ENCODE measurements at places on chromosomes 2 and 18.

DNA sequence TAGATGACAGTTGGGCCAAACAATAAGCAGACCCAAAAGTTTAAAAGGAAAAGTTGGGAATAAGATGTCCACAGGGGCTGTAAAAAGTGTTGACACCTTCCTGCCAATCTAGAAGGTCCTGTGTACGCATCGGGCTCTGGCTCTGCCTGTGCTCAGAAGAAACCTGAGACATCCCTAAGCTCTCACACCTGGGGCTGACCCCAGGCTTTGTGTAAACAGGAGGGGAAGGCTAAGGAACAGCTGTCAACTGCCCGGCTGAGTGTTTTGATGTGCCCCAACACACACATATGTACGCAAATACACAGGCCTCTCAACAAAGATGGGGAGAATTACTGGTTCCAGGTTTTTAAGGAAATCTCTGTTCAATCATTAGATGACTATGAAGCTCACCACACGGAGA is 59.5 kb downstream of the TMEM131 start:
- DNase-seq, result no peak

- DNase-seq, result no peak
Observed at GRCh38 chr18:56460581-56460980, 177.8 kb downstream of the TXNL1 start.

DNA sequence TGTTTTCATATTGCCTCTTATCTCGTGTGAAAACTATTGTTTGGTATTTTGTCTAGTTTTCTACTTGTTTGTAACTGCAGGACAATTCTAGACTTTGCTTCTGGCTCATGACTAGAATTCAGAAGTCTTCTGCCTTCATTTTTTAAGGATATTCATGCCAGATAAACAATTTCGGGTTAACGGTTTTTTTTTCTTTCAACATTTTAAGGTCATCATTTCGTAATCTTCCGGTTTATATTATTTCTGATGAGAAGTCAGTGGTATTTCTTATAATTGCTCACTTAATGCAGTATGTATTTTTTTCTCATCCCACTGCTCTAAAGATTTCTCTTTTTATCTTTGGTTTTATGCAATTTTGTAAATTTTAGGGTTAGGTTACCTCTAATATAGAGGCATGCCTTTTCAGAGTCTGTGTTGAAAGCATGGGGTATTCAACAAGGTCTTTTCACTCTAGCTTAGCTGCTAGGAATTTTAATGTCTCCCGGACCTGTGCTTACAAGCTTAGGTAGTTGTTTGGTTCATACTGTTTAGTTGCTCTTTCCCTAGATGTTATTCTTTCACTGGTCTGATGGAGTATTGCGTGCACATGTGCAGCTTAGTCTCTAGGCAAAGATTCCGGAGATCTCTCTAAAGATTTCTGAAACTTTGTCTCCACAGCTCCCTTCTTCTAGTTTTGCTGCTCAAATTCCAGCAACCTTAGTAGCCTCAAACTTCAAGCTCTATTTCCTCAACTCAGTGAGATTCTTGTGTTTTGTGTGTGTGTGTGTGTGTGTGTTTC is 198.1 kb downstream of the MCFD2 start:
- no peak for DNase-seq

DNA sequence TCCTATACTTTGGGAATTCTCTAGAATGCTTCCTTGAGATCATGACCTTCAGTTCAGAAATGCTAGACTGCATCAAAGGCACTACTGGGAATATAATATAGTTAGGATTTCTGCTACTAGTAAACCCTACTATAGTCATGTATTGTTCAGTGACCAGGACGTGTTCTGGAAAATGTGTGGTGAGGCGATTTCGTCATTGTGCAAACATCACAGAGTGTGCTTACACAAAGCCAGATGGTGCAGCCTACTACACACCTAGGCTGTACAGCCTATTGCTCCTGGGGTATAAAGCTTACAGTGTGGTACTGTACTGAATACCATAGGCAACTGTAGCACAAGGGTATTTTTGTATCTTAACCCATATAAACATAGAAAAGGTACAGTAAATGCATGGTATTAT is 13.0 kb downstream of the CXCR4 start:
- DNase-seq, result no peak

GRCh38 chr2:56239030-56239429 is 55.2 kb downstream of the CCDC85A start:
- DNase-seq, result no peak

DNA sequence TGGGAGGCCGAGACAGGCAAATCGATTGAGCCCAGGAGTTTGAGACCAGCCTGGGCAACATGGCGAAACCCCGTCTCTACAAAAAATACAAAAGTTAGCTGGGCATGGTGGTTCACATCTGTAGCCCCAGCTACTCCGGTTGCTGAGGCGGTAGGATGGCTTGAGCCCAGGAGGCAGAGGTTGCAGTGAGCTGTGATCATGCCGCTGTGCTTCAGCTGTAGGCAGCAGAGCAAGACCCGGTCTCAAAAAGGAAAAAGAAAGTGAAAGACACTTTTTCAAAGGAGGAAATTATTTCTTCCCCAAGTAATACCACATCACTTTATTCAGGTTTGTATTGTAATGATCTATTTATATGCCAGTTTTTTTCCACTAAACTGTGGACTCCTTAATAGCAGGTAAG is 35.7 kb upstream of the TAF4B start:
- peak; percentile 29 for DNase-seq

- DNase-seq, result peak; percentile 57
Observed at GRCh38 chr2:27074738-27075565, 3.5 kb upstream of the EMILIN1 start.

DNA sequence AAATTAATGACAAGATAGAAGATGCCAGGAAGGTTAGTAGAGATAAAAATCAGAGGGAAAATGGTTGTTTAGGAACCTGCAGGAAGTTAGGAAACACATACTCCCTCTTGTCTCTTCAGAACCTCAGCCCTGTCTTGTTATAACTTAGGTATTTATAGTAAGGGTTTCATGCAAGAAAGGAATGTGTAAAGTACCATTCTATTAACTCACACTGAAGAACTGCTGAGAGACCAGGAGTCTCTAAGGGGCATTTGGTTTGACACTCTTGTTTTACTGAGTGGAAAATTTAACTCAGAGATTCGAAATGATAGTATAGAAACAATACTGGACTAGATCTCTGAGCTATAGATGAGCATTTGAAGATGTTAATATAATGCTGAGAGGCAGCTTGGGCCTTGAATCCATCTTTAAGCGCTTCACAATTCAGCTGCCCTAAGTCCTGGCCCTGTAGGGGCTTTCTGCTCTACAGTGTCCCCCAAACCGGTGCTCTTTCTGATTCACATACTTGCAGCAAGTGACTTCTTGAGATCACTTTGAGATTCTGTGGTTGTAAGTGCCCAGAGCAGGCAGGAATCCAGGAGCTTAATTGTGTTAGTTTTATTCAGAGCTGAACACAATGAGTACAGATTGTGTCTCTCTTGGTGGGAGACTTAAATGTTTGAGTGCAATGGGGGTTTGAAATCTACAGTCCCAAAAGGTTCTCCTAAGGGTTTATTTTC is 235.0 kb upstream of the RGPD4 start:
- DNase-seq, result no peak

GRCh38 chr2:219350215-219350614 is 17.7 kb upstream of the RESP18 start:
- DNase-seq, result no peak

DNA sequence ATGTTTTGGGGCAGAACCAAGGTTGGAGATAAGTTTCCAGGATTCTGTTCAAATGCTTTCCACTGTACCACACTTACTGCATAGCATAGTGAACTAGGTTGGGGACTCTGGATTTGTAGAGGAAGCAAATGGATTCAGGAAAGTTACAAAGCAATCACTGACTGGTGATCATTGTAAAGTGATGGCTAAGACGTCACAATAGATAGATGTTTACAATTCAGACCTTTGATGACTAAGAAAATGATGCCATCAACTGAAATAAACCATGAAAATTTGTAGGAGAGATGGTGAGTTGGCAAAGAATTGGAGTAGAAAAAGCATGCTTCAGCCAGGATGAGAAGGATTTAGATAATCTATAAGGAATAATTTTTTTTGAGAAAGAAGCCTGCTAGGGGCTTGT is 178.0 kb downstream of the UBE2E3 start:
- DNase-seq, result no peak

GRCh38 chr2:236951830-236952475 is 133.7 kb upstream of the COPS8 start:
- DNase-seq, result no peak

- DNase-seq, result no peak
Observed at GRCh38 chr2:192087398-192087958, 107.3 kb downstream of the TMEFF2 start.

DNA sequence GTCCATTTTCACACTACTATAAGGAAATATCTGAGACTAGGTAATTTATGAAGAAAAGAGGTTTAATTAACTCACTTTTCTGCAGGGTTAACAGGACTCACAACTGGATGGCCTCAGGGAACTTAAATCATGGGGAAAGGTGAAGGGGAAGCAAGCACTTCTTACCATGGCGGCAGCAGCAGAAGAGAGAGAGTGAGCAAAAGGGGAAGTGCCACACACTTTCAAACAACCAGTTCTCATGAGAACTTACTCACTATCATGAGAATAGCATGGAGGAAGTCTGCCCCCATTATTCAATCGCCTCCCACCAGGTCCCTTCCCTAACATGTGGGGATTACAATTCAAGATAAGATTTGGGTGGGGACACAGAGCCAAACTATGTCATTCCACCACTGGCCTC is 55.1 kb upstream of the NETO1 start:
- no peak for DNase-seq

DNA sequence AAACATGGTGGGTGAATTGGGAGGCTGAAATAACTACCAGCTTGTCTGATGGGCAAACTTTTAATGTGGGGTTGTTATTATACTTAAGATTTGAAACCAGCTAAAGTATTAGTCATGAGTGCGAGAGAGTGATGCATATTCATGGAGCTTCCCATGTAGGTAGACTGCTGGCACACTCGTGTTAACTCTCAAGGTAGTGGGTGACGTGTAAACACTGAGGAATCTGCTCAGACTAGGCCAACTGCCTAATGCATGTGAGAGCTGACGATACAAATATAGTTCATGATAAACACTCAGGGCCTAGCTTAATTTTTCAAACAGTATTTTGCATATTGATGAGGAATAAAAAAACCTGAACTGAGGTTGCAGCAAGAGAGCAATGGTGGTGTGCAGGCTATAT is 1165.7 kb upstream of the PIK3C3 start:
- DNase-seq, result no peak

GRCh38 chr2:181949047-181949446 is 36.6 kb upstream of the PPP1R1C start:
- no peak for DNase-seq

- DNase-seq, result no peak
Observed at GRCh38 chr2:101559551-101559950, 84.6 kb upstream of the RFX8 start.

GRCh38 chr2:167706800-167707199 is 540.6 kb downstream of the STK39 start:
- DNase-seq, result no peak

DNA sequence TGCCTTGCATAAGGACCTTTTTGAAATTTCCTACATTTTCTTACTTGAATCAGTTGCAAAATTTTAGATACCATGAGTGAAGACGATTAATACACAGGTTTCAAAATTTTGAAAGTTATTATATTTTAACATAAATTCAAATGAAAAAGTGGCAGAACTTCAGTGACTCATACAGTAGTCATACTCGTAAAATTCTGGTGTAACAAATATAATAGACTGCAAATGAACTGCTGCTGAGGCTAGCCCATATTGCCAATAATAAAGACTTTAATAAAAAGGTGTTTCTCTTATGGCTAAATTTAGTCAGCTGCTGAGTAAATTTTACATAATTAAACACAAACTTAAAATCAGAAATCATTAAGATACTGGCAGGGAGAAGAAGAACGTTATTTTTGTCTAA is 36.9 kb downstream of the MSH6 start:
- DNase-seq, result no peak

All from central memory CD4-positive, alpha-beta T cell (primary cell).